ENCODE measurements at places on chromosomes 12 and 14.
A peak's percentile ranks its signal among the peaks of the same experiment; 100 is the strongest.

DNA sequence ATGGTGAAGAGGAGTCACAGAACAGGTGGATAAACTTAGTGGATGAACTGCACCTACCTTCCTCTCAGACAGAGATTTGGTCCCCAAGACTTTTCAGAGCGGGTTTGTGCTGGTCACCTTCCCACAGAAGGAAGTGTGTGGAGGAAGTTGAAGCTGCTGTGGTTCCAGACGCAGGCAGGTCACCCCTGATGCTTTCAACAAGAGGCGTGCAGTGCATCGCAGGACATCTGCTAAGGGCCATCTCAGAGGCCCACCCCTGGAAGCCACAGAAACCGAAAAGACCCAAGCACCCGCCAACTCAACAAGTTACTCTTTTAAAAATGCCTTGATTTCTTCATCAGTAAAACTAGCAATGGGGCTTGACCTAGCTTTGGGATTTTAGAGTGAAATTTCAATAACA, 1.0 kb upstream of the GPX2 start:
- no peak for DNase-seq

DNA sequence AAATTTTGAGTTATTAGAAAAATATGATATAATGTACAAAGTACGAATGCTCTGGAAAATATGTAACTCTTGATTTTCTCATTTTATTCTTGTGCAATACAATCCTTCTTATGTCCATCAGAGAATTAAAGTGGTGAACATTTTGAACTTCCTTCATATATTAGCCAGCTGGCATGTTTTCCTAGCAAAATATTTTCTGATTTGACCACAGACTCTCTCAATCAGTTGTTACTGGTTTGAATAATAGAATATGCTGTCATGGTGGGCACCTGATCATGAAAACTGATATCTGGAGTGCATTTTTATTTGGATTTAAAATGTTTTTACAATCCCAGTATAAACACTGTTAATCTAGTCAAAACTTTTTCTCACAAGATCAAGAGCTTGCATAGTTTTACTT, 24.2 kb downstream of the PARPBP start:
- DNase-seq = no peak

GRCh38 chr14:105745433-105746123, 219.2 kb downstream of the TMEM121 start:
- DNase-seq = no peak

GRCh38 chr12:119171291-119171690, 7.4 kb upstream of the HSPB8 start:
- no peak for DNase-seq

GRCh38 chr12:56020423-56021184, at the start of gene IKZF4:
Gene IKZF4, plus strand, starts transcription at chr12:56021043. Its CDS starts 451 bp downstream, at chr12:56021494.
- DNase-seq = peak; percentile 19

DNA sequence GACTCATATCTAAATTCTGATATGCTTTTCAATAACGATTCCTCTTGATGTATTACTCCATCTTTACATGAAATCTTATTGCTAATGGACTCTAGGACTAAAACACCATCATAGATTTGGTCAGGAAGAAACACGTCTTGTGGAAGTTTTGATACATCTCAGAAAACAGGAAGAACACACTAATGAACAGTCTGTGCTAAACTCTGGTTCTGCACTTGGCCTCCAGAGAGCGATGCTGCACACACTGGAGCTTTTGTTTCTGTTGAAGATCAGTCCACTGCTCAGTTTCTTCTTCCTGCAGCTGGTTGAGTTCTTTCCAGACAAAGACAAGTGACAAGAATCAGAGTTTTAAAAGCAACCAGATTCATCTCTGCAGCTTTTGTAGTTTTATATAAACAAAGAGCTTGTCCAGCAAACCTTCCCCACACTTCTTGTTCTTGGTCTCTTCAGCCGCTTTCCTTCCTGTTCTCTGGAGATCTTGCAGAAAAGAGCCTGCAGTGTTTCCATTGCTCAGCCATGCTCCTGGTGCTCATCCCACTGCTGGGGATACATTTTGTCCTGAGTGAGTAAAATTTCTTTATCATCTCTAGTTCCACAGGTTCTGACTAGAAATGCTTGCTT, 229.1 kb upstream of the OR4E1 start:
- DNase-seq = no peak

All from hepatic stellate cell (primary cell).